ENCODE measurements at places on chromosomes 16 and 17. TPM values are rescaled to one million over a fixed set of nuclear protein-coding genes. Genes with fewer than 3 reads are reported as not detected.

The CCL2 gene
- total RNA-seq = not detected

The TBC1D3G gene
- total RNA-seq = not detected

DNA sequence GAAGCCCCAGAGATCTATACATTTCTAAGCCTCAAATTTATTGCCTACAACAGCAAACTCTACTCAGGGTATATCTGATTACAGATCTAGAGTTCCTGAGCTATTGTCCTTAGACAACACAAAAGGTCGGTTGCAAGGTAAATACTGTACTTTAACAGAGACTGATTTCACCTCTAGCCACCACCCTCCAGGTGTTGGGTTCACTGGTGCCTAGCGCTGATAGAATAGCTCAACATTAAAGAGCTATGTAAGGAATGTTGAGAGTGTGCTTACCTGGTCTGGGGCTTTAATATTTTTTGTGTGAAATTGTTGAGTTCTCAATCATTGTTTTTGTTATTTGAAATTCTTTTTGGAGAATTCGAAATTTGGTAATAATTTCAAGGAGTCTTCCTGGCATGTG lies 277.0 kb upstream of the PSMD7 start:
- DNase-seq = no peak

DNA sequence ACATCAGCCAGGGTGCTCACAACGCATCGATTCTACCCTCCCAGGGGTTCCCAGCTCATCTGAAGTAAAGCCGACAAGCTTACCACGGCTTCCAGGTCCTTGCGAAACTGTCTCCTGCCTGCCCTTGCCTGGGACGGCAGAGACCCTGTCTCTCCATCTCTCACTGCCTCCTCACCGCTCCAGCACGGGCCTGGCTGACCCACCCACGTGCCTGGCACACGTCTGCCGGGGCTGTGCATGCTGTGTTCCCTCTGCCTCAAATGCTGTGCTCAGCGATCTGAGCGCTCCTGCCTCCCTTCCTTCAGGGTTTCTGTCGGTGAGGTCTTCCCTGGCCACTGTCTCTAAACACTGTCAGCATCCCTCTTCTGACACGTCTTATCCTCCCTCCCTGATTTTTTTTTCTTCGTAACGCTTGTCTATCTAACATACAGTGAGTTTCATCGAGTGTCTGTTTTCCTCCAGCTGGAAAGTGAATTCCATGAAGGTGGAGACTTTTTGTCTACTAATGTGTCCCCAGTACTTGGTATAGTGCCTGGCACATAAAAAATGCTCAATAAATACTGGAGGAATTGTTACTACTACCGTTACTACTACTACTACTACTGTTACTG lies 208.4 kb downstream of the IRF8 start:
- H3K36me3 ChIP-seq = no peaks in the 10 kb centered on the region
- DNase-seq = no peak
- H3K27ac ChIP-seq = no peak overlapping the region

- H3K36me3 ChIP-seq = peaks cover 2% of the 10 kb centered on the region
- H3K4me3 ChIP-seq = no peak overlapping the region
- peak overlapping the region; percentile 11 for H3K27ac ChIP-seq
- H3K4me1 ChIP-seq = peaks cover 17% of the 10 kb centered on the region
- no peak for DNase-seq
These were observed 17.2 kb upstream of the UTP6 start for GRCh38 chr17:31918701-31919128.

The ALOX12B gene
- 0.88 TPM for total RNA-seq

DNA sequence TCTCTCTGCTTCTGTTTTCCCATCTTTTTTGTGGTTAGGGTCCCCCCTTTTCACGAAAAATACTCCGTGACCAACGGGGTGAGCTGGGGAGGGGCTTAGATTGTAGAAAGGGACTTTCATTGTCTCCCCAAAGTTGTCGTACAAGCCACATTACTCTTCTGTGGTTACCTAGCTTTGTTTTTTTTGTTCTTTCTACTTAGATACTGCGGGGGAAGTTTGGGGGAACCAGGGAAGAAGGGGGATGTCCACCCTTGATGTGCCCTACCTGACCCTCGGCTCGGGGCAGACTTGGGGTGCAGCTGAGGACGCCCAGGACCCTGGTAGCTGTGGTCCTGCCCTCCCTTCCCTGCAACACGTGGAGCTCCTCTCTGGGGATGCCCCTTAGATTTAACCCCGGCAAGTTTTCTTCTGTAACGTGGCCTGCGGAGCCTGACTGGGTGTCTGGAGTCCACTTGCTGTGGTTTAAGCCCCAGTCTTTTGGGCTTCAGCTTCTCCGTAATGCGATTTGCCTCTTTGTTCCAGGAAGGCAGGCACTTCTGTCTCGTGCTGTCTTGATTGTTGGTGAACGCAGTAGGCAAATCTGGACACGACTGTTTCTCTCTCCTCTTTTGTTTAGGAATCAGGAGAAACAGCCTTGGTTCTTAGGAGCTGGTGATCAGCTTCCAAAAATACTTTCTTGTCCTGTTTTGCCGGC lies 892 bp downstream of the ABCC1 start:
- peak overlapping the region; percentile 100 for H3K27ac ChIP-seq
- no peaks in the 10 kb centered on the region for H3K27me3 ChIP-seq
- H3K4me3 ChIP-seq = peak overlapping the region; percentile 94
- H3K4me1 ChIP-seq = peaks cover 46% of the 10 kb centered on the region
- peaks cover 21% of the 10 kb centered on the region for H3K36me3 ChIP-seq

The TP53TG3B gene
- not detected for total RNA-seq

DNA sequence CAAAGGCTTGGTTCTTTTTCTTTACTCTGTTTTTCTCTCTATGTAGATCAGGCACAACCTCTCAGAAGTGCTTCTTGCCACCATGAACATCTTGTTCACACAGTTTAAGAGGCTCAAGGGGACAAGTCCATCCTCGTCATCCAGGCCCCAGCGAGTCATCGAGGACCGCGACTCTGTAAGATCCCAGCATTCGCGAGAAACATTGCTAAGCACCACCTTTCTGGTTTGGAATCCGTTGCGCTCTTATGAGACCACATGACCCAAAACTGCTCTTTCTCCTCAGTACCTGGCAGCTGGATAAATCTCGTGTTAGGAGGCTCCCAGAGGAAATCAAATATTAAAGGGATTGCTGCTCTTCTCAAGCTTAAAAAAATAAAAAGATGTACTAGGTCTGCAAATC lies 23.3 kb upstream of the SLC12A3 start:
- H3K27me3 ChIP-seq = no peaks in the 10 kb centered on the region
- H3K36me3 ChIP-seq = peaks cover 61% of the 10 kb centered on the region
- H3K27ac ChIP-seq = no peak overlapping the region
- H3K4me3 ChIP-seq = no peak overlapping the region
- H3K4me1 ChIP-seq = peaks cover 6% of the 10 kb centered on the region

The TNFSF12 gene
- total RNA-seq = 21.5 TPM

DNA sequence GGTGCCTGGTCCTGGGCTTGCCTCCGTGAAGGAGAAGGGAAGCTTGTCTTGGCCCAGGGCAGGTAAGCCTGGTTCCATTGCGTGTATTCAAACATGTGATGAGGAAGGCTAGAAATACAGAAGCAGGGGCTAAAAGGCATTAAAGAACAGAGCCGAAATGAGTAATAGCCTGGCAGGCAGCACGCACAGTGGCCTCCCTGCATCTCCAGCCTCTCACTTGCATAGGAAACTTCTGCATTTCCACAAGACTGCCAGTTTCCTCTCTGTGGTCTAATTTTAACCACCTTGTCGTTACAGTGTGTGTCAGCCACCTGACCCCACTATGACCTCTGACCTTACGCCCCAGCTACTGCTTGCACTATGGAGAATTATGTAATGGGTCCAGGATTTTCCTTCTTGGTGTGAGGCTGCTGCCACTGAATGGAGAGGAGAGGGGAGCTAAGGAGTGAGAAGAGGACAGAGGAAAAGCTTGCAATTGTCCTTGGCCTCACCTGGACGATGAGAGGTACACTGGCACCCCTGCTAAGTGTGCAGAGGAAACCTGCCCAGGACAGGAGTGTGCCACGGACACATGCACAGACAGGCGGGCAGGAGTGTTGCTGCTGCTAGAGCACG lies 32.8 kb downstream of the HIC1 start:
- H3K36me3 ChIP-seq = peaks cover 25% of the 10 kb centered on the region
- peak; percentile 88 for DNase-seq
- peaks cover 87% of the 10 kb centered on the region for H3K4me1 ChIP-seq
- H3K4me3 ChIP-seq = peak overlapping the region; percentile 75
- H3K27ac ChIP-seq = peak overlapping the region; percentile 84

The KCNJ2 gene
- total RNA-seq = not detected

DNA sequence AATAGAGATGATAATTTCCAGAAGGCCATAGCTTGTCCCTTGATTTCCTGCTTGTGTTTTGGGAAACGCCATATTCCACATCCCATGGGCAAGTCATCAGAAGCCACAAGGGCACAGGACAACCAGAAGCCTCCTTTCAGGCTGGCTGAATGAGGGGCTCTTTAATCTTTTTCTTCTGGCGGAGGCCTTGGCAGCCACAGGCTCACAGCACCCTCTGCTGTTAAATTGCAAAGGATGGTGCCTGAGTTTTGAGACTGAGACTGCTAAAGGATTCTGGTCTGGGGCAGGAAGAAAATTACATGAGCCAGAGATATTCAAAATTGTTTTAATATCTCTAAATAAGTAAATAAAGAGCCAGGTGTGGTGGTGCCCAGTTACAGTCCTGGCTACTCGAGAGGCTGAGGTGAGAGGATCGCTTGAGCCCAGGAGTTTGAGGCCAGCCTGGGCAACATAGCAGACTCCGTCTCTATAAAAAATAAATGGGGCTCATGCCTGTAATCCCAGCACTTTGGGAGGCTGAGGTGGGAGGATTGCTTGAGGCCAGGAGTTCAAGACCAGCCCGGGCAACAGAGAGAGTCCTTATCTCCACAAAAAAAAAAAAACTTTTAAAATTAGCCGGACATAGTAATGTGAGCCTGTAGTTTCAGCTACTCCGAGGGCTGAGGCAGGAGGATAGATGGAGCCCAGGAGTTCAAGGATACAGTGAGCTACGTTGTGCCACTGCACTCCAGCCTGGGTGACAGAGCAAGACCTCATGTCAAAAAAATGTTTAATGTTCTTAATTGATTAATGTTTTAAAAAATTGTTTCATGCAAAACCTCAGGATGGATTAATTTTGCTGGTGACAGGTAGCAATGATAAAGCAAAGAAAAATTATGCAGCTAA lies 26.3 kb downstream of the AARSD1 start:
- peak; percentile 73 for DNase-seq
- no peaks in the 10 kb centered on the region for H3K4me1 ChIP-seq
- no peak overlapping the region for H3K27ac ChIP-seq

The KRT25 gene
- not detected for total RNA-seq

The AXIN2 gene
- total RNA-seq = 5.2 TPM

The ZG16 gene
- total RNA-seq = not detected

The TBC1D3I gene
- total RNA-seq = 1.9 TPM

- DNase-seq = no peak
- H3K4me3 ChIP-seq = peak overlapping the region; percentile 73
- H3K4me1 ChIP-seq = peaks cover 21% of the 10 kb centered on the region
- H3K27ac ChIP-seq = peak overlapping the region; percentile 90
These were observed 348.0 kb upstream of the TNRC6C start for GRCh38 chr17:77610518-77610893.

DNA sequence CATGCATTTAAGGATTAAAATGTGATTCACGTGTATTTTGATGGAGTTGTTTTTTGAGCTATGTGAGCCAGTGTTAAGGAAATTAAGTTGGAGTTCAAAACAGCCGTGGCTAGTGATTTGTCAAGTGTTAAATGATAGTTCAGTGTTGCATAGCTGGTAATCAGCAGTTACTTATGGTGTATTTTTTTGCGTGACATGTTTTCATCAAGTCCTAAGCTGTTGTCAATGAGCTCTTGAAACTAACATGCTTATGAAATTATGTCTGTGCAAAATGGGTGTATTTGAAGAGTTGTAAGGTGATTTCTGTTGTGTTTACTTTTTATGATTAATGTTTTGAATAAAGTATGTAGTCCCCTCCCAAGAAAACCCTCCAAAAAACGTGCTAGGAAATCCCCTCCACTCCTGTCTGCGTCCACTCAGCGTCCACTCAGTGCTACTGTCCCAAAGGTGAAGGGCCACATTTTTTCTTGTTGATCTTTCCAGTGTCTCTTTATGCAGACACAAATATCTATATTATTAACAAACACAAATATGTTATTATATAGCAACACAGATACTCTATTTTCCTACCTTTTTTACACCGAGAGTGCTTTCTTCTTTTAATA lies 30.0 kb downstream of the USP10 start:
- no peaks in the 10 kb centered on the region for H3K27me3 ChIP-seq
- H3K36me3 ChIP-seq = peaks cover 8% of the 10 kb centered on the region
- no peak overlapping the region for H3K4me3 ChIP-seq
- H3K27ac ChIP-seq = no peak overlapping the region

- no peak overlapping the region for H3K4me3 ChIP-seq
- no peak overlapping the region for H3K27ac ChIP-seq
- no peaks in the 10 kb centered on the region for H3K36me3 ChIP-seq
- H3K4me1 ChIP-seq = peaks cover 11% of the 10 kb centered on the region
- H3K27me3 ChIP-seq = peaks cover 23% of the 10 kb centered on the region
These were observed 261.6 kb upstream of the TNRC6C start for GRCh38 chr17:77696721-77697460.

The TAX1BP3 gene
- total RNA-seq = 28.7 TPM

- no peak overlapping the region for H3K4me3 ChIP-seq
- H3K27ac ChIP-seq = no peak overlapping the region
- H3K27me3 ChIP-seq = peaks cover 1% of the 10 kb centered on the region
- H3K36me3 ChIP-seq = no peaks in the 10 kb centered on the region
These were observed 110.9 kb upstream of the NUDT7 start for GRCh38 chr16:77611386-77611785.

DNA sequence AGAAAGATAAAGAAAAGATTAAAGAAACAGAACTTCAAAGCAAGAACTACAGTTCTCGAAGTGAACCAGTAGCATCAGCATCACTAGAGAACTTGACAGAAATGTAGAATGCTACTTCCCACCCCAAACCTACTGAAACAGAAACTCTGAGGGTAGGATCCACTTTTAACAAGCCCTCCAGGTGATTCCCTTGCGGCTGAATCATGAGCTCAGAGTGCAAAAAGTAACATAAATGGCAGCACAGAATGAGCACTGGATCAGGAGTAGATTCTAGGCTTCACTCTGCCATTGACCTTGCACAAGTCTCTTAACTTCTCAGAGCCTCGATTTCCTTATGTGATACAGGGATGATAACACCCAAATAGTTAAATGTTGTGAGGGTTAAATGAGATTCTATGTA lies 5.8 kb downstream of the TOM1L2 start:
- DNase-seq = peak; percentile 69
- H3K36me3 ChIP-seq = peaks cover 4% of the 10 kb centered on the region
- peak overlapping the region; percentile 39 for H3K27ac ChIP-seq
- H3K27me3 ChIP-seq = no peaks in the 10 kb centered on the region
- H3K4me3 ChIP-seq = peak overlapping the region; percentile 13
- H3K4me1 ChIP-seq = peaks cover 50% of the 10 kb centered on the region

The CIITA gene
- 6.4 TPM for total RNA-seq

DNA sequence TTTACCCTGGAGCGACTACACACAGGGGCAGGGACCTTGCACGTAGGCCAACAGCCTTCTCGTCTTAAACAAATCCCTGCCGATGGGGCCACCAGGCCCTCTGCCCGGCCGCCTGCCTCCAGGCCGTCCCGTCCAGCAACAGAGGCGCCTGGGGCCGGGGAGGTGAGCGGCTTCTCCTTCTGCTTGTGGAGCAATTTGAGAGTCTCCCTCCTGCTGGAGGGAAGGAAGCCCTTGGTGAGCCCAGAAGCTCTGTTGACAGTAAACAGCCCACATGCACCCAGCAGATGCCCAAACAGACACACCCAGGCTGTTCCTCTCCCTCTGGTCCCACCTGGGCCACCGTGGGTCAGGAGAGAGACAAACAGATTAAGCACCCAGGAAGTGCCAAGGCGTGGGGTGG lies 8.1 kb downstream of the SLC43A2 start:
- H3K4me3 ChIP-seq = no peak overlapping the region
- no peak for DNase-seq
- H3K27ac ChIP-seq = no peak overlapping the region
- no peaks in the 10 kb centered on the region for H3K36me3 ChIP-seq

All from activated CD4-positive, alpha-beta T cell treated with anti-CD3 and anti-CD28 coated beads, Interleukin-2, amount 10 ng/mL, durations not matched to agents 24 days and 14 days (primary cell).